ENCODE measurements at places on chromosomes 13 and 19. TPM values are rescaled to one million over a fixed set of nuclear protein-coding genes. Genes with fewer than 3 reads are reported as not detected.

The MCF2L gene
- 59.9 TPM for total RNA-seq

The SLC6A16 gene
- total RNA-seq = 7.4 TPM

The LYPD5 gene
- not detected for total RNA-seq

The PEAK3 gene
- not detected for total RNA-seq

The LIN37 gene
- total RNA-seq = 7.5 TPM

The MBD3L3 gene
- total RNA-seq = not detected

The YJEFN3 gene
- total RNA-seq = 15.0 TPM

The ZNF296 gene
- total RNA-seq = 1.2 TPM

The TNNI3 gene
- 5.4 TPM for total RNA-seq

The NTN5 gene
- 0.50 TPM for total RNA-seq

The RFPL4AL1 gene
- total RNA-seq = not detected

All from neural crest cell (in vitro differentiated cells).